Fibroblast of lung (primary cell): ENCODE measurements at places on chromosomes 16 and 17. TPM values are rescaled to one million over a fixed set of nuclear protein-coding genes. Genes with fewer than 3 reads are reported as not detected.

SLC12A3 gene
- total RNA-seq: not detected in 2 replicates

MAP2K6 gene
- 18.2 and 39.5 TPM in 2 replicates for total RNA-seq

TP53TG3 gene
- total RNA-seq: 0.17 TPM in 1 of 2 replicates, not detected in the other

RAMP2 gene
- 0.17 and 0.26 TPM in 2 replicates for total RNA-seq

PLXDC1 gene
- 4.1 and 6.3 TPM in 2 replicates for total RNA-seq

CDH15 gene
- 0.26 and 0.99 TPM in 2 replicates for total RNA-seq

TMC5 gene
- total RNA-seq: not detected in 2 replicates

SKAP1 gene
- total RNA-seq: not detected in 2 replicates

IRX5 gene
- under 0.01 and 0.17 TPM in 2 replicates for total RNA-seq
